DMS79 treated with DMSO at 0.1 percent for 48 hours (cell line): ENCODE measurements at places on chromosomes 1 and 21.

GRCh38 chr1:88298506-88298905 lies 385.6 kb upstream of the PKN2 start:
- DNase-seq: no peak

DNA sequence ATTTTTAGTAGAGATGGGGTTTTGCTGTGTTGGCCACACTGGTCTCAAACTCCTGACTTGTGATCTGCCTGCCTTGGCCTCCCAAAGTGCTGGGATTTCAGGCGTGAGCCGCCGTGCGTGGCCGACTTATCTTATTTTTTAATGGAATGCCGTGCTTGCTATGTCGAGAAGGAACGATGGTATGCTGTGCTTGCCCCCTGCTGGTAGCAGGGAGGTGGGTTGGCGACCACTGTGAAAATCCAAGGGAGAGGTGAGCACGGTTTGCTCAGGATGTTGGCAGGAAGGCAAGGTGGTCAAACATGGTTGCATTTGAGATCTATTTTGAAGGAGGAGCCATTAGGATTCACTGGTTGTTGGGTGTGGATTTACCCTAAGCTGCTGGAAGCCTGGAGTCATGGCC lies 45.8 kb upstream of the RCC2 start:
- DNase-seq: no peak

- no peak for DNase-seq
Measured at GRCh38 chr1:38274974-38275373, 228.4 kb upstream of the POU3F1 start.

DNA sequence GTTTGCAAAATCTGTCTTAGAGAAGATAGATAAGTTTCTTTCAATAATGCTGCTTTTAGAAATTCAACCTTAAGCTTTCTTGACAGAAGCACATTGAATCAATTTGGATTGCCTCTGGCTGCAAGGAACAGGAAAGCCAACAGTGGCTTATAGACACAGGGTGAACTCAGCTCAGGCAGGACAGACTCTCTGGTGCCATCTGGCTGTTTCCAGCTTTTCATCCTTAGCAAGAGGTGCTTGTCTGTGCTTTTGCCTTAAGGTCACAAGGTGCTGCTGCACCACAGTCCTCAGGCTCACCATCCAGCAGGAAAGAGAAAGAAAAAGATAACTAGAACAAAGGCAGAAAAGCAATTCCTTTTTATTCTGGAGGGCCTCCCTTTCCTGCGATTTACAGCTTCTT lies 93.7 kb upstream of the ETS2 start:
- DNase-seq: peak; percentile 3

GRCh38 chr1:192579010-192579738 lies 3.6 kb downstream of the RGS1 start:
- no peak for DNase-seq

- no peak for DNase-seq
Measured at GRCh38 chr1:117182319-117182718, 28.4 kb downstream of the VTCN1 start.
